ENCODE measurements at places on chromosomes 7 and 10.
A peak's percentile ranks its signal among the peaks of the same experiment; 100 is the strongest.

GRCh38 chr7:36865019-36865418 lies 140.7 kb upstream of the AOAH start:
- DNase-seq, result no peak

DNA sequence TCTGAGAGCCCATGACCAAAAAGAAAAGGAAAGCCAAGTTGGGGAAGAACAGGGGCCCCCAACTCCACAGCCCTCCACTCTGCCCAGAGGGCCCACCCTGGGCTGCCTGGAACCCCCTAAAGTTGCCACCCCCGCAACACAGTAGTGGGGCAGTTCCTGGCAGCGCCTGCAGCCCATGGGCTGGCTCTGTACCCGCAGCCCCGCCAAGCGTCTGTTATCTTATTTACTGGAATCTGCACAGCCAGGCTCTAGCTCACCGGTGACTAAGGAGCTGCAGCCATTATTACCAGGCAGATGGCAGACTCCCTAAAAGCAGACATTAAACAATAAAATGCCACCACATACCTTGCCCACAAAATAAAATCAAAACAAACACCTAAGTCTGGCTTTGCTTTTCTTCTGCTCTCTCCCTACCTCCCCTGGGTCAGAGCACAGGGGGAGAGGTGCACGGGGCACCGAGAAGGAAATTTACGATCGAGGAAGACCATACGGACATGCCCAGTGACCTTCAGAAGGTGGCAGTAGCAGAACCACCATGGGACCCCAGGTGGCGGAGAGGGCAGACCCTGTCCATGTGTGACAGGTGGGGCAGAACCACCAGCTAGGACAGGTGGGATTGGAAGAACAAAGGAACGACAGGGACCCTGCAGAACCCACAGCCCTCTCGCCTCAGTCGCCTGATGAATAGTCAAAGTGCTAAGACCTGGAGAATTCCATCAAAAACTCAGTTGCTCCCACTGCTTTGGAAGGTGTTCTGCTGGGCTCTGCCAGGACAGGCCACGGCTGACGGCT lies 66.3 kb downstream of the PRKAG2 start:
- peak; percentile 89 for DNase-seq

DNA sequence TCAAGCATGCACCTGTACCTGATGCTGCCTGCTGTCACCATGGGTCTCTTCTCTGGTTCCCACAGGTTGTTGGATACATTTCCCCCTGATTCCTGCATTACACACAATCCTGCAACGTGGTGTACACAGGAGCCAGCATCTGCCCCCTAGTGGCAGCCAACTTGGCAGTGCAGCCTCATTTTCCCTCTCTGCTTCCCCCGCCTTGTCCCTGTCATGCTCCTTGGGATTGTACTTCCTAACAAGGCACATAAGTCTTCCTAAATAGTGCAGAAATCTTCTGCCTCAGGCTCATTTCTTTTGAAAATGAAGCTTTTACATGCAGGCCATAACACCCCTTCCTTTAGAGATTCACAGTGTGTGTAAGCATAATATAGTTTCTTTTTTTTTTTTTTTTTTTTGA lies 387.5 kb downstream of the CCSER2 start:
- DNase-seq, result peak; percentile 9

DNA sequence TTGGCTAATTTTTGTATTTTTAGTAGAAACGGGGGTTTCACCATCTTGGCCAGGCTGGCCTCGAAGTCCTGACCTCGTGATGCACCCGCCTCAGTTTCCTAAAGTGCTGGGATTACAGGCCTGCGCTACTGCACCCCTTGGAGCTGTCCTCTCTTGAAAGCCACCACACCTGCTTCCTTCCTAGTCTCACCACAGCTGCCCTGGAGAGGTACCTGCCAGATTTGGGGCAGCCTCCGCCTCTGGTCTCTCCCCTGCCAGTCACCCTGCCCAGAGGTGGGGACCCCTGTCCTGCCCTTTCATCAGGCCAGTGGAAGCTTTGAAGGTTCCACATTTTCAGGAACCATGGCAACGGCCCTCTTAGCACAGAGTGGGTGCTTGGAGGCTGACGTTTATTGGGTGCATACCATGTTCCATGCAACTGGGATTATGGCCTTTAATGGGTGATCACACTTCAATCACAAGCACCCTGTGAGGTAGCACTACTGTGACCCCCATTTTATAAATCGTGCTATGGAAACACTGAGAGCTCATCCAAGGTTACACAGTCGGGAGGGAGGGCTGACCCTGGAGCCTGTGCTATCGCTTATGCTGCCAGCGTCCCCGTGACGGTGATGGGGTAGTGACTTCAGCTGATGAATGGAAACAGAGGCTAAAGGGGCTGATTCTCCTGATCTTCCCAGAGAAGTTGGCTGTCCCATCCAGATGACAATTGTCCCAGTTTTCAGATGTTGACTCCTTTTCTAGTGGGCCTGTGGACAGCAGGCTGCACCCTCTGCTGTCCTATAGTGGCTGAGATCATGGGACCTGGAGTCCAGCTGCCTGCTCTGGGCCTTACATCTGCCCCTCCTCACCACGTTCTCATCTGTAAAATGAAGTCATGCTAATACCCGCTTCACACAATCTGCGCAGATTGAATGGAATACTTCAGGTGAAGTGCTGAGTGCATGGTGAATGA lies 11.5 kb upstream of the FGFR2 start:
- DNase-seq, result no peak

GRCh38 chr10:115171392-115171960 lies 78.3 kb downstream of the ATRNL1 start:
- DNase-seq, result peak; percentile 7

Data from G401 (cell line).